ENCODE measurements at places on chromosomes 16 and 17.

- DNase-seq, result peak; percentile 61
Observed at GRCh38 chr16:9159839-9160550, 68.6 kb downstream of the HAPSTR1 start.

DNA sequence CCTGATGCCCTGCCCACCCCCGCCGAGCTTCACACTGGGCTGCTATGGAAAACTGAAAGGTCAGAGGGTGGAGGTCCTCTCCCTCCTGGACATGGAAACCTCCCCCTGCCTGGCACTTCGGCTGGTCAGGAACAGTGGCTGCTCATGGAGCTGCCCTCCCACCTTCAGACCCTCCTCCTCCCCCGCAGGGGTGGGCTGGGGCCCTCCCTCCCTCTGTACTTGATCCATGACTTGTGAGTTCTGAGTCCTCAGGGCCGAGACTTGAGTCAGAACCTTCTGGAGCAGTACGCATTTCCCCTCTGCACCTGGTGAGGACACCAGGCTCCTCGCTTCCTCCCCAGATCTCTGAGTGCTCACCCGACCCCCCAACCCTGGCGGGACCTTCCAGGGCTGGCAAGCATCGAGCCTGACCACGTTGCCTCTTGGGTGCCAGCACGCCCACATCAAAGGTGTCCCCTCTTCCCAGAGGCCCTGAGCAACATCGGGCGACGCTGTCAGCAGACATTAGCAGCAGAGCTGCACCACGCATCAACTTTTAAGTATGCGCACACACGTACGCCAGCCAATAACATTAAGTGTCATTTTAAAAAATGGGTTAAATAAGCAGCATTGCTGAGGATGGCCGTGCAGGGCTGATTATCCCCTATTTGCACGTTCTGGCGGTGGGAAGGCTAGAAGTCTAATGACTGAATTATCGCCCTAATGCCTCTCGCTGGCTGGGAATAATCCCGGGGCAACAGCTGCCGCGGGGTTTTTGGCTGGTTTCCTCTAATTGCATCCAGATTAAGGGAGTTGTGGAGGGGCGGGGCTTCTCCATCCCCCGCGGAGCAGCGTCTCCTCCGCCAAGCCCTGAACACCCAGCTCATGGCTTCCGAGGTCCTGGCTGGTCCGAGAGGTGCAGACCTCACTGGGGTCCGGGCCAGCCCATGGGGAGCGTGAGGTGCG lies 98.0 kb downstream of the TBC1D16 start:
- DNase-seq, result no peak

DNA sequence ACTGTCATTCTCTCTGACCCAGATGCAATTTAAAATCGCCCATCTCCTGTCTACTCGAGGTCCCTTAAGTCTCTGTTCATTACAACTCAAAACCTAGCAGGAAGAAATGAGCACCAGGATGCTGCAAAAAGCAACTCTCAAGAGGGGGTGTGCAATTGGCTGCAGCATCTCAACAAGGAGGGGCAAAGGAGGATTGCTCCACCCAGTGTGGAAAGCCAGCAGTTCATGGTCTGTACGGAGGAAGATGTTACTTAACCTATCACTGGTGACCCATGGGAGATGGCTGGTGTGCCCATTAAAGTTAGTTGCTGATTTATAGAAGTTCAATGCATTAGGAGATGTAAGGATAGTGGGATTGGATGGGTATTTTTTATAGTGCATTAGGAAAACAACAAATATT lies 147.4 kb downstream of the CDK5R1 start:
- DNase-seq, result no peak

GRCh38 chr17:27809555-27809954 lies 9.2 kb upstream of the NOS2 start:
- DNase-seq, result no peak

GRCh38 chr17:3531266-3532101 lies 26.1 kb downstream of the TRPV3 start:
- DNase-seq, result no peak

- no peak for DNase-seq
Observed at GRCh38 chr16:50522324-50522723, 25.9 kb upstream of the NKD1 start.

- no peak for DNase-seq
Observed at GRCh38 chr17:81018044-81018802, 16.7 kb upstream of the BAIAP2 start.

DNA sequence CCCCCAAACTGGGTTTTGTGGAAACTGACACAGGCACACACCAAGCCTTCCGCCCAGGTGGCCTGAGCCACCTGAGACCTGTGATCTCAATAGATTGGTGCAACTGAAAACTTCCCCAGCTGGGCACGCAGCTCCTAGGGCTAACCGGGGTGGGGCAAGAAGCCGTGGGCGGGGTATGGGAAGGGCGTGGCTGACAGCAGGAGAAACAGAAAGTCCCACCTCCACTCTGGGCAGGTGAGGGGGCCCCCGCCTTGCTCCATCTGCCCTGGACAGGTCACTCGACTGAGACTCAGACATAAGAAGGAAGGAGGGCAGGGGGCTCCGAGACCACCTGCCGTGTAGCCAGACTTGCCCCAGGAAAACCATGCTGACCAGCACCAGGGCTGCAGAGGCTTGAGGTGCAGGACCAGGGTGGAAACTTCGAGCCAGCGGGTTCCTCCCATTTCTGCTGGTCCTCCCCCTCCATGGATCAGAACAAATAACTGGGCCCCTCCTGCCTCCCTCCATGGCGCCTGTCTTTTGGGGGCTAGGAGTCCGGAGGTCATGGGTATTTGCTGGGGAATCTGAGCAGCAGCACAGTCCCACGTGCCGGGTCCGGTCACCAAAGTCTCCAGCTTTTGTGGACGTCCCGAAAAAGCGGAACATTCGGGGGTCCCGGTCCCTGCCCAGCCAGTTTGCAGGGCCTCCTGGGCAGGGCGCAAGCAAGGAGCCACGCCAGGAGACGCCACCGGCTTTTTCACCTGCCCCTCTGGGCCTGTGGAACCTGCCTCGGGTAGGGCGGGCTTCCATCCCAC lies 1.3 kb downstream of the TIMP2 start:
- peak; percentile 88 for DNase-seq

DNA sequence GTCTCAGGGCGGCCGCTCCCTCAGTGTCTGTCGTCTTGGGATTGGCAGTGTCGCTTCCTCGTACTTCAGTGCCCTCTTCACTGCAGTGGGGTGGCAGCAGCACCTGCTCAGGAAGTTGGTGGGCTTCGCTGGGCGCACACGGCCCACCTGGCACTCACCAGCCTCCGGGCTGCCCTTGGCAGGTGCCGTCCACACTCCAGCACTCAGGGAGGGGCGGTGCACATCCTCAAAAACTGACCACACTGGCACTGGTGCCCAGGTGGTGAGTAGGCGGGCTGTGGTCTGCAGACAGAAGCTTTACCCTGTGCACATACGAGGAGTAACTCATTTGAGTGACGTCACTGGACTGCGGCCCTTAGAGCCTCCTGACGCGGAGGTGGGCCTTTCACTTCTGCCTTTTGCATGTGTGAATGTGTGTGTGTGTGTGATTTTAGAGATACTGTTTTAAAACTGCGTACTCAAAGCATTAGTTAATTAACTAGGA lies 94.6 kb downstream of the BANP start:
- no peak for DNase-seq

- no peak for DNase-seq
Observed at GRCh38 chr16:5580772-5581171, 483.2 kb upstream of the EEF2KMT start.

- DNase-seq, result no peak
Observed at GRCh38 chr16:3695610-3696369, 21.5 kb downstream of the TRAP1 start.

DNA sequence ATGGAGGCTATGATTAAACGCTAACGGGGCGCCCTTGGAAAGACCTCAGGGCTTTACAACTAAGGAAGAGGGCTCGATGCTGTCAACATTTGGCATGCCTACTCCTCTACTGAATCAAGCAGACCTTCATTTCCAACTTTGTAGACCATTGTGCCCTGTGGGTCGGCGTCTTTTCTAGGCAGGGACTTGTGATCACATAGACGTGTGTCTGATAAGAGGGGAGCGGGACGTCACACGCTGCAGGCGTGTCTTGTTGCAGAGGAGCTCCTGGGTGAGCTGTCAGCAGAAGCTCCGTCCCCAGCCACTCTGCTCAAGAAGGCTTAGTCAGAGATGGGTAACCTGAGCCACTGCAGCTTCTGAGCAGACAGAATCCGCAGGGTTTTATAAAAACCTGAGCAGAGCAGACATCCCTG lies 2.8 kb downstream of the MAPK8IP3 start:
- DNase-seq, result no peak

DNA sequence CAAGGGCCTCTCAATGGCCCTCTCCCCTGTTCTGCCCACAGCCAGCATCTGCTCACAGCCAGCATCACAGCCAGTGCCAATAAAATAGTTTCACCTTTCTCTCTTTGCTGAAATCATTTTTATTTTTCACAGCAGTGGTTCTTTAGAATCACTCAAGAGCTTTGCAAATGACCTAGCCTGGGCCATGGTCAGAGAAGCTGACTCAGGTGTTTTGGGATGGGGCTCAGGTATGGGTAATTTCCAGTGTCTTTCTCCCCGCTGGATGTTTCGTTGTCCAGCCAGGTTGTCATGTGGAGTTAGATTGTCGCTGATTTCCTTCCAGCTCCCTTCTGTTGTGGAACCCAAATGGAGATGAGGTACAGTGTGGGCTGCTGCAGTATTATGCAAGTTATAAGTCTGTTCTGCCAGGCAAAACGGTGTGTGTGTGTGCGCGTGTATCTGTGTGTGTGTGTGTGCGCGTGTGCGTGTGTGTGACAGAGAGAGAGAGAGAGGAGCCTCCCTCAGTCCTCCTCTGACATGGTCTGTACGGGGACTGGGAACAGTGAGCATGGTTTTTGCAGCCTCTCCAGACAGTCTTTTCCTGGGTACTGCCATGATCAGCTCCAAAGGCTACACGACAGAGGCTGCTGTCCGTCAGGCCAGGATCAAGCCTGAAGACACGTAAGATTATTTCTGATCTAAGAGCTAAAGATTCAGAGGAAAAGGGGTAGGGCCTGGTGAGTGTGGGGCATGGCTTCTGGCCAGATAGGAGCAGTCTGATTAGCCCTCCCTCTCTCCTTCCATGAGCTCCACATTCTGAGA lies 1.4 kb upstream of the PMP22 start:
- no peak for DNase-seq

- no peak for DNase-seq
Observed at GRCh38 chr17:68182940-68183551, 64.8 kb upstream of the AMZ2 start.

DNA sequence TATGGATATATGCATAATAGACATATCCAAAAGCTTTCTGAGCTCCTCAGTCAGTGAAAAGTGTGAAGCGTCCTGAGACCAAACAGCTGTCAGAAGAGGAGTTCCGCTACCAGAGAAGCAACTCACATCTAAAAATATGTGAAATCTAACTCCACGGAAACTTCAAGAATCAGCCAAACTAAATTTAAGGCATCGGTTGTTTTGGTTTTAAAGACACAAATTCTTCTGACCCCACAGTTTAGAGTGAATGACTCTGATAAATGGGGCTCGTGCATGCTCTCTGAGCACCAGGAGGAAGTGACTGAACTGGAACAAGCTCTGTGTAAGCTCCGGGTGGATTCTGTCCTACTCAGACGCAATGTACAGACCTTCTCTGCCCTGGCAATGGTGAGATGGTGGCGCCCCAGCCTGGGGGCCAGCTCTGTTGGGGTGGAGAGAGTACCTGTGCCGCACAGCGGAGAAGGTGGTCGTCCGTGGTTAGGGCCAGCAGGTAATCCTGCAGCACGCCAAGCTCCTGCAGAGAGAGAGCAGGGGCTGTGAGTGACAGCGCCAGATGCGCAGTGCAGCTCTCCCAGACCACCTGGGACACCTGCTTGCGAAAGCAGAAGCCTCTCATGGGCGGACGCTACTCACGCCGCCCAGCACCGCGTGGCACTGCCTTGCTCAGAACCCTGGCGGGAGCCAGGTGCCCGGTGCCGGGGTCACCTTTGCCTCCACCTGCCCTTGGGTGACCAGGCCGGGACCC lies 44.4 kb upstream of the ATP2A3 start:
- DNase-seq, result no peak

GRCh38 chr16:64469906-64470702 lies 651.8 kb downstream of the CDH11 start:
- DNase-seq, result no peak

Measured in HL-60 (cell line).